GM13976 (cell line): ENCODE measurements at places on chromosomes 4 and X.

DNA sequence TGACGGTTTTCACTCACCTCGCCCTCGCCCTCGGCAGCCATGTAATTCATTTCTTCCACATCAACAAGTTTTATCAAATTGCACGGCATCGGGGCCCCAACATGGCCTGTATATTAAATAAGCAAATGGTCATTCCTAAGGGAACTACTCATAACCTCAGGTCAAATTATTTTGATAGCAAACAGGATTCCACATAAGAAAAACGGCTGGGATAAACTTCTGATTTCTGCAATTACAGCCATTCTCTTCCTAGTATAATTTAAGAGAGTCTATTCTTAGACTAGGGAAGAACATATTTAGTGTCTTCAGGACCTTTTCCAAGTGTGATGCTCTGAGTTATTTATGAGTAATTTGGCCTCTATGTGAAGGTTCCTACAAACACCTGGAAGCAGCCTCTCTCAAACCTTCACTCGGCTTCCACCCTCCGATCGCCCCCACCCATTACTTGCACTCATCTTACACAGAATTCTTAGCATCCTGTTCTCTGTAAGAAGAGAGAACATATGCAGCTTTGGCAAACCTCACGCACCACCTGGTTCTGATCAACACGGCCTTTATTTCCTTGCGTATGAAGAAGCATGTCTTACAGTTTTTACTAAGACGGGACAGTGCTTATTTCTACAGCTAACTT is 29.4 kb upstream of the CENPU start:
- DNase-seq, result no peak

DNA sequence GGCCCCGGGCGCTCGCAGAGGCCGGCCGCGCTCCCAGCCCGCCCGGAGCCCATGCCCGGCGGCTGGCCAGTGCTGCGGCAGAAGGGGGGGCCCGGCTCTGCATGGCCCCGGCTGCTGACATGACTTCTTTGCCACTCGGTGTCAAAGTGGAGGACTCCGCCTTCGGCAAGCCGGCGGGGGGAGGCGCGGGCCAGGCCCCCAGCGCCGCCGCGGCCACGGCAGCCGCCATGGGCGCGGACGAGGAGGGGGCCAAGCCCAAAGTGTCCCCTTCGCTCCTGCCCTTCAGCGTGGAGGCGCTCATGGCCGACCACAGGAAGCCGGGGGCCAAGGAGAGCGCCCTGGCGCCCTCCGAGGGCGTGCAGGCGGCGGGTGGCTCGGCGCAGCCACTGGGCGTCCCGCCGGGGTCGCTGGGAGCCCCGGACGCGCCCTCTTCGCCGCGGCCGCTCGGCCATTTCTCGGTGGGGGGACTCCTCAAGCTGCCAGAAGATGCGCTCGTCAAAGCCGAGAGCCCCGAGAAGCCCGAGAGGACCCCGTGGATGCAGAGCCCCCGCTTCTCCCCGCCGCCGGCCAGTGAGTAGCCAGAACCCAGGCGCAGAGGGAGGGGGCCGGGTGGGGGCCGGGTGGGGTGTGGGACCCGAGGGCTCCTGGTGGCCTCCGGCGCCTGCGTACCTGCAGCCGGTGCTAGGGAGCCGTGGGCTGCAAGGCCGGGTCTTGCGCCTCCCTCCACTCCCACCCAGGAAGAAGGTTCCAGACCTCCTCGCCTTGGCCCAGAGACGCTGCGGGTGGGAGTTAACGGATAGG is 534 bp downstream of the MSX1 start:
- no peak for DNase-seq

DNA sequence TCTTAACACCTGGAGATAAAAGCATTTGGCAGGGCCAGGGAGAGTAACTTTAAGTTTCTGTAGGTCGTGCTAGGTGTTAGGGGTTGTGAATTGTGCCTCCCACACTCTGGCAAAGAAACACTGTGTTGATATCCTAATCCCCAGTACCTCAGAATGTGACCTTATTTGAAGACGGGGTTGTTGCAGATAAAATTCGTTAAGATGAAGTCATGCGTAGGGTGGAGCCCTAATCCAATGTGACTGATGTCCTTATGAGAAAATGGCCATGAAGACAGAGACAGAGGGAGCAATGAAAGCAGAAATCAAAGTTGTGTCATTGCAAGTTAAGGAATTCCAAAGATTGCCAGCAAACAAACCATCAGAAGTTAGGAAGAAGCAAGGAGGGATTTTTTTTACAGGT is 40.5 kb upstream of the BBS12 start:
- no peak for DNase-seq

DNA sequence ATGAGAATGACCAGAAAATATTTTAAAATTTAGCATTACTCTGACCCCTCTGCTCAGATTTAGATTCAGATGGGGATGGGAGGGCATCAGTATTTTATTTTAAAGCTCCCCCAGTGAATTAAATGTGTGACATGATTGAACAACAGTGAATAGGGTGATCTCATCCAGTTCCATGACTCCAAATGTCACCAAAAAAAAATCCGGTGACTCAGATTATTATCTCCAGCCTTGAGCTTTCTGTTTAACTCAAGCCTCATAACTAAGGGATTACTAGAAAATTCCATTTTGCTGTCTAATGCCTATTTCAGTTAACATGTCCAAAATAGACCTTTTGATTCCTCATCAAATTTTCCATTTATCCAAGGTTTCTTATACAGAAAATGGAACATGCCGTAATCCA is 121.8 kb upstream of the TMEM47 start:
- no peak for DNase-seq

DNA sequence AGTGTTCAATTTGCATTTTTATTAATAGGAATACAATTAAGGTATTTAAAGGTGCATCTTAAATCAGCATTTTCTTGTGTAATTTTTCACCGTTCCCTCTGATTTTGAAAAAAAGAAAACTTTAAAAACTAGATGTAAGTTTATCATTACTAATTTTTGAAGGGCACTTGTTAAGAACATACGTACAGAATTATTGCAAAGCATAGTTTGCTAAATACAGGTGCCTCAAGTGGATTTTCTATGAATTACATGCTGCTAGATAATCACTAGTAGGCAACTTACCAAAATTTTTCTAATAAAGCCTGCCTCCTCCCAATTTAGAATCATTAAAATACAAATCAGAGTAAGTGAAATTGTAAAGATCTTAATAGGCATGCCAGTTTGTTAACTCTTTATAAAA is 8.5 kb downstream of the CNKSR2 start:
- no peak for DNase-seq

- DNase-seq, result no peak
Observed at GRCh38 chr4:60913002-60913401, 287.1 kb upstream of the ADGRL3 start.
